ENCODE measurements at places on chromosomes 5 and 9.

GRCh38 chr9:109574061-109574882, 76.2 kb upstream of the PTPN3 start:
- DNase-seq: no peak

DNA sequence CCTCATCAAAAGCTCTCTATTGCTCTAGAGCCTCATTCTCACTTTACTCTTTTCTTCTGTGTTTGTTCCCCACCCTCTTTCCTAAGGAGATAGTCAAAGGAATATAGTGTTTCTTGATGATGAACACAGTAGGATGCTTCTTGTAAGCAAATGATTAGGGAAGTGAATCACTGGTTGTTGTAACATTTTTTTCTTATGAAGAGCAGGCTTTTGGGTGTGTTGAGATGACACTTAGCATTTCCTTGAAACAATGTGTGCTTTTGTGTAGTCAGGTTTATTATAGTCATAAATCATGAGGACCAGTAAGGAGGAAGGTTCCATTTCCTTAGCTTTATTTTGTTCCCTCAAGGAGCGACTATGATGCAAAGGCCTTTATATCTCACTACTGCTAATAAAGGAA, 1991.3 kb upstream of the C9orf72 start:
- DNase-seq: no peak

DNA sequence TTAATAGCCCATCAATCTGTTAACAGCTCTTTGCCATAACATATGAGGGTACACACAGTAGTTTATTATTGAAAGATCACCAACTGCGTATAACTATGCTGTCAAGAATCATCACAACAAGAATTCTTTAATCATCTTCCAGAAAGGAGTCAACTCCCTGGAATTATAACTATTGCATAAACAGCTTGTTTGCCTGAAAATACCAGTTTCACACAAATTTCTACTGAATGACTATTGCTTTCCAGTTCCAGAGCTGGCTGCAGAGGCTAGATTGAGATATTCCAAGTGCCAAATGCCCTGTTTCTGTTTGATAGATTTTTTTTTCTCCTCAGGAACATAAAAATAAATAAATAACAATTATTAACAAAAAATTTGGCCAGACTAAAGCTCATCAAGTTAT, 444.7 kb downstream of the TLE1 start:
- DNase-seq: no peak

- DNase-seq: no peak
These were observed 11.6 kb upstream of the CEP120 start for GRCh38 chr5:123434796-123435195.

DNA sequence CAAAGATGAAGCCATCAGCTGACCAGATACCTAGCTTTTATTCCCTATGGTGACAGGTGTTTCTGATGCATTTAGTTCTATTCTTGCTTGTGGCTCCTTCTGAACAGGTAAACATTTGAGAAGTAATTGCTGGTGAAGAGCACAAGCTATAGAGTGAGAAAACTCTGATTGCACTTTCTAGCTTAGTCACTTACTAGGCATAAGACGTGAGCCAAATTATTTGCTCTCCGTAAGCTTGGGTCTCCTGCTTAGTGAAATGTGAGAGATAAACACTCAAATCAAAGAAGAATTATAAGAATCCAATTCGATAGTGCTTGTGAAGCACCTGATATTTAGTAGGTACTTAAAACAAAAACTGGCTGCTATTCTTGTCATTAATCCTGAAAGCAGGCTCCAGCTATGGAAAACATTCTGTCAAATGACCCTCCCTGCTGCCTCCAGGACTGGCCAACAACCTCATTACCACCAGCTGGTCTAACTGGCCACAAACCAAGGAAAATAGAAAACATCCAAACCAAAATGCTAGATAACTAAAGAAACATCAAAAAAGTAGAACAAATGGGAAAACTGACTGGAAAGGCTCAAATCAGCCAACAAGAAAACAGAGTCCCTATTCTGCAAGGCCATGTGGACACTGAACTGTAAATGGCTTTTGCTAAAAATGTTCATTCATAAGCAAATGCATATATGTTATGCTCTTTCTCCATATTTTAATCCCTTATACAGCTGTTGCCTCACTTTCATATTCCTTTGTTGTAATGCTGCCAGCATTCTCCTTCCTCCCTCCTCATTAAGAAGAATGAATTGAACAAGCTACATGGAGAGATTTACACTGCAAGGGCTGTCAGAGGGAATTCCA, 616.1 kb downstream of the DTWD2 start:
- no peak for DNase-seq

DNA sequence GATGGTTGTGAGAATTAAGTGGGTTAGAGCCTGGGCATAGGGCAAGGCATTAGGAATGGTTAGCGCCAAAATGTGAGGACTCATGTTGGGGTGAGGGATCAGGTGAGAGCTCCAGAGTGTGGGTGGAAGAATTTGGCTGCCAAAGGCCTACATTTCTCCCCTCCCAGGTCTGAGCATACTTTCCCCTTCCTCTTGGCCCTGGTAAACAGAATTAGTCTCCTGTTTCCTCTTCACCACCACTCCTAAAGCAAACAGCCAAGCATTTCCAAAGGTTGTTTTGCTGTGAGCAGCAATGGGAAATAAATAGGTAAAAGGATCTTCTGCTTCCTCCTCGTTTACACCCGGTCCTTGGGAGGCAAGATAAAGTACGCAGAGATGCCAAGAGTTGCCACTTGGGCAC, 132.5 kb downstream of the ZSWIM6 start:
- no peak for DNase-seq

- DNase-seq: no peak
These were observed 100.9 kb upstream of the MAP1B start for GRCh38 chr5:72006361-72006760.

- no peak for DNase-seq
These were observed 43.6 kb upstream of the TNFSF15 start for GRCh38 chr9:114849450-114849849.

GRCh38 chr9:134043531-134043988, 18.3 kb downstream of the BRD3OS start:
- no peak for DNase-seq

DNA sequence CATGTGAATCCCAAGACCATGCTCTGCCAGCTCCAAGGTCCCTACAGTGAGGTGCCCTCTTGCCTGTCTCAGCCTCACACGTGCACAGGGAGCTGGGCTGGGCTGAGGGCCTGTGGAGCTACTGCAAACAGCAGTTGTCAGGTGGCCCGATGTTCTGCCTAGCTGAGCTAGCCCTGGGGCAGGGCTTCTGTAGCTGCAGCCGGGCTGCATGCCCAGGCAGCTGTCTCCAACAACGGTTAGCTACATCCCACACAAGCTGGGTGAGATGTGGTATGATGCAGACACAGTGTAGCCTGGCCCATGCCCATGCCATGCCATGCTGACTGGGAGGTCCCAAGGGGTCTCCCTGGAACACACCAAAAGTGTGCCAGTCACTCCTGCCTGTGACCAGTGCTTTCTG, 62.0 kb downstream of the MACROH2A1 start:
- no peak for DNase-seq

DNA sequence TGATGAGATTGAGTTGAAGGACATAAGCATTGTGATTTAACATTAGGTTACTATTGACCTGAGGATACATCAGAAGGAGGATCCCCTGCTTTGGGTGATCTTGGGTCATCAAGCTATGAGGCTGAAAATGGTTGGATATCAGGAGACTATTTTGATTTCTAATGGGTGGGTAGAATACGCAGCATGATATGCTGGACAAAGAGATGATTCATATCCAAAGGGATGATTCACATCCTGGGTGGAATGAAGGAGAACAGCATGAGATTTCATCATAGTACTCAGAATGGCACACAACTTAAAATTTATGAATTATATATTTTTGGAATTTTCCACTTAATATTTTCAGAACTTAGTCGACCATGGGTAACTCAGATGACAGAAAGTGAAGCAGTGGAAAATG, 1759.5 kb upstream of the C9orf72 start:
- no peak for DNase-seq

- DNase-seq: no peak
These were observed 2.9 kb upstream of the ICE1 start for GRCh38 chr5:5419291-5420210.

DNA sequence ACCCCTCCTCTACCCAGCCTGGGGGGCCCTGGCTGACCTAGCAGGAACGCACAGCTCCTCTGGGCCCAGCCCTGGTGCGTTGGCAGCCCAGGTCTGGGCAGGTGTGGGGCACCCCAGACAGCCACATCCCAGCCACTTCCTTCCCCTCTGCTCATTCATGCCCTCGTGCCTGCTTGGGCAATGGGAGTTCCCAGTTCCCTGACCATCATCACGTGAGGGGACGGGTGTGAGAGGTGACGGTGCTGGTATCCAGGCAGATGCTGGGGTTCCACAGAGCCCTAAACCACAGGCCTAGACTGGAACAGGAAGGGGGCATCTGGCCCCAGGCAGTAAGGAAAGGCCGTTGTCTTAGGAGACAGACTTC, 8.4 kb downstream of the RALGDS start:
- DNase-seq: peak; percentile 24

DNA sequence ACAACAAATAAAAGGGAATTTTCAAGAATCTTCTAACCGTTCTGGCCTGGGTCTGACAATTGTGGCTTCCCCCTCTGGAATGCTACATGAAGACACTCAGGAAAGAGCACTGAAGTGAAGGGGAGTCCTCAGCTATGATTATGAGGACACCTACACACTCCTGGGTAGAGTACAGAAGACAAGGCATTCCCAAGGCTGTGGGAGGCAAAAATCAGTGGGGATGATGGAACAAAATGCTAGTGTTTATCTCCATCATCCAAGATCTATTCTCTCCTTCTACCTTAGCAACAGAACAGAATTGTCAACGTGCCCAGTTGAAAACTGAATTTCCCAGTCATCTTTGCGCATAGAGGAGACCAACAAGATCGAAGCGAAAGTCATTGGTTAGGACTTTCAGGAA, 130.1 kb upstream of the LARP1 start:
- no peak for DNase-seq

- DNase-seq: no peak
These were observed 343.8 kb upstream of the CHD1 start for GRCh38 chr5:99272576-99272975.

DNA sequence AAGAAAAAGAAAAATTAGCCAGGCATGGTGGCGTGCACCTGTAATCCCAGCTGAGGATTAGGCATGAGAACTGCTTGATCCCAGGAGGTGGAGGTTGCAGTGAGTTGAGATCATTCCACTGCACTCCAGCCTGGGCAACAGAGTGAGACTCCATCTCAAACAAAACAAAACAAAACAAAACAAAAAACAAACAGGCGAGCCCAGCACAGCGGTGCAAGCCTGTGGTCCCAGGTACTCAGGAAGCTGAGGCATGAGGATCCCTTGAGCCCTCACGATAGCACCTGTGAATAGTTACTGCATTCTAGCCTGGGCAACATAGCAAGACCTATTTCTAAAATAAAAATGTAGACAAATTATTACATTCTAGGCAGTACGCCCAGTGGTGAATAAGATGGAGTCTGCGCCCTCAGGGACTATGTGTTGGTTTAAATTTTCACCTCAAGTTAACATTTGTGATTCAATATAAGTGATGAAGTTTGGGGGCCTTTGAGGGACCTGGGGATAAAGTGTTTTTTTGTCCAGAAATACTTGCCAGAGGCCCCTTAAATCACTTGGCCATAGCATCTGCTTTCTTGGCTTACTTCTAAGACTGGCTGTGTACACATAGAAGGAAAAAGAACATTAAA, 3.4 kb upstream of the GAPVD1 start:
- no peak for DNase-seq

DNA sequence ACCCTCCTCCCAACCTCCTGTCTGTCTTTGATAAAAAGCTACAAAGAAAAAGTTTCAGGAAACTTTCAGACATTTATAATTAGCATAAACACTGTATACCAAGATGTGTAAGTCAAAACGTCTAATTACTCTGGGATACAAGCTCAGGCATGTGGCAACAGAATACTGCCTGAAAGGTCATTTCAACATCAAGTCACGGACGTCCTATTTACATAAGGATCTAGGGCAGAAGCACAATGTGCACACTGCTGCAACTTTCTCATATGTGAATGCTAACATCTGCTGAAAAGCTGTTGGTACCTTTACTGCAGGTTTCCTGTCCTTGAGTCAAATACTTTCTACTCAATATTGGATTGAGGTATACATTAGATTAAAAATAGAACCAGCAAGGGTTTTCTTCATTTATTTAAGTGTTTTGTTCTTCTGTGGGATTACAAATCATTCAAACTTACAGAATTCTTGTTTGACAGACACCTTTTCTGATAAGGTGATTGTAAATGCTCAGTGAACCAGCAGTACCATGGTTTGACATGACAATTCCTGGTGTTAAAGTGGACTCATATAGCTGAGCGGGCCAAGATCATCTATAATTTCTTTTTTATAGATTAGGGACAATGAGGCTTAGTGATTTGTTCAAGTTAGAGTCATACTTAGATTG, 36.8 kb downstream of the ELL2 start:
- DNase-seq: no peak

DNA sequence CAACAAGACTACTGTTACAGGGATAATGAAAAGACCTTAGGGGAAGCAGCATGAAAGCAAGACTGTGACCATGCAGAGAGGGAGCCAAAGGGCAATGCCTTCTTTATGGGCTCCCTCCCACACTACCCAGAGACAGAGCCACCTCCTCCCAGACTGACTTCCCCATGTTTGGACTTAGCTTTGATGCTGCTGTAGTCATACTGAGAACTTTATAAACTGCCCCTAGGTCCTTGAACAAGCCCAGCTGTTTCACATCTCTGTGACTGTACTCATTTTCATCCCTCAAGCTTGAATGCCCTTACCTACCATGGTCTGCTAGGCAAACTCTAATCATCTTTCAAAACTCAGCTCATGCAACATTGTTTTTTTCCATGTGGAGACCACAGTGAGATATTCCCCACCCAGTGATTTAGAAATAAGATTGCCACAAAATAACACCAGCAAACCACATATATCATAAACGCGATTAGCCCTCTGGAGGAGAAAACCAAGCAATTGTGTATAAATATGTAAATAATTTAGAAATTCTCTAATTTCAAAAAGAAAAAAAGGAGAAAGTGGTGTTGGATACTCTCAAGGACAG, 23.4 kb upstream of the FAM169A start:
- no peak for DNase-seq

DNA sequence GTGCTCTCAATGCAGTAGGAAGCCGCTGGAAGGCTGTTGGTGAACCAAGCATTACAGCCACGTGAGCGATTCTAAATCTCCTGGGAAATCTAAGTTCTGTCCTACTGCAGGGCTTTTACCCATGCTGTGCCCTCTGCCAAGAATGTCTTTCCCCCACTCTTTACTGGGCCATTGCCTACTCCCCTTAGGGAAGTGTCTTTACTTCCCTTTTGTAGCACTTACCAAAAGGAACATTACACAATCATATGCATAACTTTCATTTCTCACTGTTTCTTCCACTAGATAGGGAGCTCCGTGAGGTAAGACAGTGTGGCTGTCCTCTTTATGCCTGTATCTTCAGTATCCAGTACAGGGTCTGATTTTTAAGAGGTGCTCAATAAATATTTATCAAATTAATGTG, 241.7 kb upstream of the NR4A3 start:
- DNase-seq: no peak

GRCh38 chr5:180290568-180291233, 1.2 kb downstream of the MAPK9 start:
- DNase-seq: no peak

- DNase-seq: no peak
These were observed 55.6 kb downstream of the PIK3R1 start for GRCh38 chr5:68271124-68271523.

All from activated CD8-positive, alpha-beta memory T cell treated with anti-CD3 and anti-CD28 coated beads for 1 hour (primary cell).